ENCODE measurements at places on chromosomes 16 and 17.

- peak; percentile 41 for DNase-seq
Observed at GRCh38 chr17:63476854-63477479, at the start of gene ACE. Gene ACE (plus strand): TSS chr17:63477061. CDS start chr17:63477095, 34 bp downstream.

- DNase-seq: no peak
Observed at GRCh38 chr16:75138636-75139035, 9.7 kb upstream of the ZFP1 start.

- no peak for DNase-seq
Observed at GRCh38 chr16:87196661-87197060, 120.5 kb downstream of the C16orf95 start.

- no peak for DNase-seq
Observed at GRCh38 chr16:88409296-88410065, 26.7 kb downstream of the ZNF469 start.

- DNase-seq: no peak
Observed at GRCh38 chr17:77428020-77428748, 287.4 kb downstream of the SEC14L1 start.

DNA sequence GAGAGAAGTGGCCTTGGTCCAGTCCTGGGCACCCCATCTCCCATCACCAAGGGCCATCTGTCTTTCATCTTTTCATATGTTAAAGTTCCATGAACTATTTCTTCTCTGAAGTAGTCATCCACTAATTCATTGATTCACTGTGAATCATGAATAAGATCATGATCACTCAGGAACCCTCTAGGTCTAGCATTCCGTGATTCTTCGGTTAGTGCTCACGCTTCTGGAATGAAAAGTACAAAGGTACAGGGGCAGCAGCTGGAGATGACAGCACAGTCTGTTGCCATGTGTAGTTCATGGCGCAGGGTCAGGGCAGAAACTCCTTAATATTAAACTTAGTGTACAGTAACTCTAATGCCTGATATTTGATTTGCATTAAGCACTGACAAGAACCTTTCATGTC, 127.1 kb downstream of the CDH13 start:
- DNase-seq: no peak

- DNase-seq: no peak
Observed at GRCh38 chr16:85906349-85906748, 7.4 kb downstream of the IRF8 start.

DNA sequence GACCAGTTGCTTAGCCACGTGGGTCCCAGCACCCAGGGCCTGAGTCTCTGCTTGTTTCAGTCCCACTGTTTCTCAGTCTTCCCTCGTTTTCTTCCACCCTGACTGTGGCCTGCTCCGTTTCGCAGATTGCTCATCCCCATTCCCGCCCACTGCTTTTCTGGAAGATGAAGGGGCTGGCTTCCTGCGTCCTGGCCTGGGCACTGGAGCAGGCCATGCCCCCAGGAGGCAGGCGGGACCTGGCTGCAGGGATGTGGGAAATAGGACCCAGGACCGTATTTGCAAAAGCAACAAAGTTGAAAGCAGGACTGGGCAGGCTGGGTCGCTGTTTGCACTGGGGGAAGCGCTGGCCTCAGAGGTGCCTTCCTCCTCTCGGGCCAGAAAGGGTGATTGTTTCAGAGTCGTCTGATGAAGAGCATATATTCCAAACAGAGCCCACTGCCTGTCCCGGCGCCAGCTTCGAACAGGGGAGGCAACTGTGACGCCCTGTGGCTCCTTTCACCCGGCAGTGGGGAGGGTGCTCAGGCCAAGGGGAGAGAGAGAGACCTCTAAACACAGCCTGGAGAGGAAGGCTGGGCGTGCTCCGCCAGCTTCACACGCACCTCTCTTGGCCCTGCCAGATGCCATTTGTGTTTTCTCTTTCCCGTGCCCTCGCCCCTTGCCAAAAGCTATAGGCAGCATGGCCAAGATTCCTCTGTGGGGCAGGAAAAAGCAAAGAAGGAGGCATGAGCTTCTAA, 108.6 kb downstream of the CMIP start:
- DNase-seq: no peak

- no peak for DNase-seq
Observed at GRCh38 chr17:77298811-77299210, 158.0 kb downstream of the SEC14L1 start.

GRCh38 chr16:56669840-56670619, 416 bp downstream of the MT1H start:
- no peak for DNase-seq

DNA sequence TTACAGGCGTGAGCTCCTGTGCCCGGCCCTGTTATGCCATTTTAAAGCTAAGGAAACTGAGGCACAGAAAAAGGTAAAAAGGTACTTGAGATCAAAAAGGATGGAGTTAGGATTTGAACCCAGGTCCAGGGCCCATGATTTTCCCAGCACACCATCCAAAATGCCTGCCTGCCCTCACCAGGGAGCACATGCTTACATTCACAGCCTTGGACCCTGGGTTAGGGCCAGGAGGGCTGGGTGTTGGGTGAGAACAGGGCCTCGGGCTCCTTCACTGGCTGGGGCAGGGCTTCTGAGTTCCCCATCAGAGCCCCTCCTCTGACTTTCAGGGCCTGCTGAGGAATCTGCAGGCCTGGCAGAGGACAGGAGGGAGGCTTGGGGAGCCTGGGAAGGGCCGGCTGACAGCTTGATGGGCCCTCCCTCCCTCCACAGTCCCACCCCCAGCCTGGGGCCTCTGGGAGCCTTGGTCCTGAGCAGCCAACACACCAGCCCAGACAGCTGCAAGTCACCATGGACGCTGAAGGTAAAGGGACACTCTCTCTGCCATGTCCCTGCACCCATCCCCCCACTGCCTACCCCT, at the start of gene QPRT:
TSS of gene QPRT (plus strand) at position 490 of the 577 bp plus-strand sequence. CDS start at position 508, 18 bp downstream.
- no peak for DNase-seq

DNA sequence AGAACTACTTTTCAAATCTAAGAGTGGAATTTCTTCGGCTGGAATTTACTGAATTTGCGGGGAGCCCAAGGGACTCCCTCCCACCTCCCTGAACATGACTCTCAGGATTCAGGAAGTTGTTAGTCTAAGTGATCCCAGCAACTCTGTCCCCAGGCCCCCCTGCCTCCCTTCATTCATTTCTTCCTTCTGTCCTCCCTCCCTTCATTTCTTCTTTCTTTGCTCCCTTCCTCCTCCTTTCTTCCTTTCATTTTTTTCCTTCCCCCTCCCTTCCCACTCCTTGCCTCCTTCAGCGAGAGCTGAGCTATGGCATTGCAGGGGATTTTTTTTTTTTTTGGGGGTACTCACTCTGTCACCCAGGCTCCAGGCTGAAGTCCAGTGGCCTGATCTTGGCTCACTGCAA, 10.9 kb upstream of the JUP start:
- DNase-seq: no peak

- DNase-seq: no peak
Observed at GRCh38 chr16:73365016-73365551, 317.2 kb upstream of the ZFHX3 start.

DNA sequence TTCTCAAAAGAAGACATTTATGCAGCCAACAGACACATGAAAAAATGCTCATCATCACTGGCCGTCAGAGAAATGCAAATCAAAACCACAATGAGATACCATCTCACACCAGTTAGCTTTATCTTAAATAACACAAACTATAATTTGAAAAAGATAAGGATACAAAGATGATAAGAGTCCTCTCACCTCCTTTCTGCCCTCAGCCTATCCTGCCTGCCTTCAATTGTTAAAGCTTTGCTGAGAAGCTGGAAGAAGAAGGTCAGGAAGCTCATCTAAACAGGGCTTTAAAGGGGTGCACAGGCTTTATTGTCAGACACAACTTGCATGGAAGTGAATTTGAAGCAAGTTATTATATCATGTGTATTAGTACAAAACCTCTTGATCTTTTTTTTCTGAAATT, 676.3 kb upstream of the GOT2 start:
- DNase-seq: no peak

GRCh38 chr17:34502426-34502825, 77.0 kb upstream of the TMEM132E start:
- no peak for DNase-seq

- no peak for DNase-seq
Observed at GRCh38 chr16:12541672-12542071, 262.0 kb downstream of the CPPED1 start.

GRCh38 chr17:44362949-44363612, 572 bp downstream of the FAM171A2 start:
- DNase-seq: no peak

DNA sequence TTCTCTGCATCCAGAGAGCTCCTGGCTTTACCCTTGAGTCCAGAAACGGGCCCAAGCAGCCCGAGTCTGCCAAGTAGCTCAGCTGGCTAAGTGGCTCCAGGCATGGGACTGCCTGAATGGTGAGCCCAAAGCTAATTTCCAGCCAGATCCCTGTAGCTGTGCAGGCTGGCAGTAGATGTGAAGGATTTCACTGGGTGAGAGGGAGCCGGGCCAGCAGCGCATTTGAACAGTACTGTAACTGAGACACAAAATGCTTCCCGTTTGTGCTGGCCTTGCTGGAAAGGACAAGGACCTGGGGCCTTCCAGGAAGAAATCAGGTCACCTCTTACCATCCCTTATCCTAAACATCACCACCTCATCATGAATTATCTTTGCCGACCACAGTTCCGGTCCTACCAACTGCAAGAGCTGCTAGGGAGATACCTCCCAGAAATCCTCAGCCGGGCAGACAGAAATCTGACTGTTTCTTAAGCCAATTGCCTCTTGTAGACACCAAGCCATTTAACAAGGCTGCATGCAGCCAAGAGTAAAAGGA, 3.7 kb downstream of the TIMP2 start:
- no peak for DNase-seq

GRCh38 chr17:68456339-68457167, 743 bp downstream of the WIPI1 start:
- no peak for DNase-seq

DNA sequence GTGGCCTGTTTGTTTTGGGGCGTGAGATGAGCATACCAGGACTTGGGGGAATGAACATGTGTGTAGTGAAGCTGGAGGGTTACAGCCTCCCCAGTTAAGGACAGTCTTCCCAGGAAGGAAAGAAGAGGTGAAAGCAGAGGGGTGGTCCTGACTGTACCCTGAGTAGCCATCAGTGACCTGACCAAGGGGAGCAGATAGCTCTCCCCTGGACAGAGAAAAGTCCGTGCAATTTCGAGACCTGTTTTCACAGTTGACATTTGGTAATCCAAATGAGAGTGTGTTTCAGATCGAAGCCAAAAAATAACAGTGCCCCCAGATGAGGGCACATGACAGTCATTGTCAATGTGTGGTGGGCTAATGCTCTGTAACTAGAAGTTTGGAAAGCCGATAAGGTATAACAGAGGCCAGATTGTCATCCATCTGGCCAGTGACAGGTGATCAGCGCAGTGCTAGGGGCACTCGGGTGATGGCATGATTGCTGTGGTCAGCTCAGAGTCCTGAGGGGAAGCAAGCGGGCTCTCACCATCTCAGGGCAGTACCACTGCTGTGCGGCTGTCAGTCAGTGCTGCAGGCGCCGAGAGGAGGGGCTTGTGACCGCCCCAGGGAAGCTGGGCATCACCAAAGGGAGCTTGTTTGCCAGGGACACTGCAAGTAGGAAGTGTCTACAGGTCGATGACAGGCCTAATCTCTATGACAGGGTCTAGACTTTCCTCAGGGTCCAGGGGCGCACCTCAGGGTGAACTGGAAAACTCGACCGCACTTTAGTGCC, 1.1 kb upstream of the NME2 start:
- peak; percentile 7 for DNase-seq

DNA sequence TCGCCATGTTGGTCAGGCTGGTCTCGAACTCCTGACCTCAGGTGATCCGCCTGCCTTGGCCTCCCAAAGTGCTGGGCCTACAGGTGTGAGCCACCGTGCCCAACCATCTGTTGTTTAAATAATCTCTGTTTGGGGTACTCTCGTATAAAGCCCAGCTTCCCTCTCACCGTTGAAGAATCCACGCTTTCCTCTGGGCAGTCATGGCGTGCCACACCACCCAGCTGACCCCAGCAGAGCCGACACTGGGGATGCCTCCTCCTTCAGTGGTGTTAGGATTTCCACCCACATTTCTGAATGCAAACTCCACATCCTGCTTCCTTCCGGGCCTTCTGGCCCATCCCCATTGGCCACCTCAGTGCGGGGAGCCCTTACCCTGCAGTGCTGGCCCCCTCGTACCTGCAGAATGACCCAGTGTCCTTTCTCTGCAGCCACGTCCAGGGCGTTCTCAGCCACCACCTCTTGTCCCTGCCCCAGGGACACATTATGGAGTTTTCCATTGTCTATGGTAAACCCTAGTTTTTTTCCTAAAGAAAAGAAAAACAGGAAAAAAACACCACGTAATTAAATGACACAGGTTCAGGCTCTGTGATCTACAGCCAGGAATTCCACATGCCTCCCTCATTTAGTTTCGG, 60.4 kb downstream of the PGS1 start:
- no peak for DNase-seq

- no peak for DNase-seq
Observed at GRCh38 chr17:78342449-78343186, 17.3 kb downstream of the SOCS3 start.

DNA sequence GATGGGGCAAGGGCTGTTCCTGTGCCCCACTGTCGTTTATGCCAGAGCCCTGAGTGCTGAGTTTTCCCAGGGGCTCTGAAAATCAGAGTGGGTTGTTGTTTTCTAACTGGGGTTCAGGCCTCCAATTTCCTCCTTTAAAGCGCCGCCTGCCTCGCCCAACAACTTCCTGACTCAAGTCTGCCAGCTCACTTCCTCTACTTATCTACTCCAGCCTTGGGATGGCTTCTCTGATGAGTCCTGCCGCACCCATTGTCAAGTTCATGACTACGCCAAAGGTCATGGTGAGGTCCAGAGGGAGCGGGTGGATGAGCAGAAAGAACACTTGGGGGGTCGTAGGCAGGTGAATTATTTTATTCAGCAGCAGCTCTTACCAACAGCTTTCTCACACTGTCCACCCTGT, 104.7 kb downstream of the UTP18 start:
- no peak for DNase-seq

- DNase-seq: no peak
Observed at GRCh38 chr17:78734793-78735641, 47.1 kb downstream of the CYTH1 start.

- DNase-seq: no peak
Observed at GRCh38 chr17:19239544-19239943, 2.4 kb downstream of the EPN2 start.

- no peak for DNase-seq
Observed at GRCh38 chr17:17605083-17605728, 13.7 kb upstream of the PEMT start.

DNA sequence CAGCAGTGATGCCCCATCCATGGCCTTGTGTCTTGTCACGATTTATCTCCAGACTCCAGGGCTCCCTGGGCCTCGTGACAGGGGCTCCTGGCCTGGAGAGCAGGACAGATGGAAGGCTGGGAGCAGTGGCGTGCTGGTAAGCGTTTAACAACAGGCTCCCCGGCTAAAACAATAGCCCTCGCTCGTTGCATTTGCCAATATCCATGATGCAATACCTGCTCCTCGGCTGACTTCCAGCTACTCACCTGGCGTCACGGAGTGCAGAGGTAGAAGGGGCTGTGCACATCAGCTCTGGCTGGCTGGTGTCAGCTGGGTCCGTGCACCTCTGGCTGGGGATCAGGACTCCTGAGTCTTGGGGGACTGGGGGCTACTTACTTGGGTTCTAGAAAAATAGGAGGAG, 1.5 kb upstream of the BICDL2 start:
- DNase-seq: no peak

- DNase-seq: peak; percentile 20
Observed at GRCh38 chr17:66548158-66548557, 245.7 kb downstream of the PRKCA start.

GRCh38 chr17:57456622-57457021, 200.3 kb downstream of the MSI2 start:
- no peak for DNase-seq

All from stimulated activated CD4-positive, alpha-beta T cell treated with anti-CD3 and anti-CD28 coated beads, Interleukin-4, amount 100 ng/mL, for 1 hour (primary cell).